Stimulated activated CD8-positive, alpha-beta memory T cell treated with anti-CD3 and anti-CD28 coated beads, Interleukin-2, amount 100 ng/mL, for 1 hour (primary cell): ENCODE measurements at places on chromosomes 12 and 14.

- no peak for DNase-seq
These were observed 375.4 kb upstream of the ATP2B1 start for GRCh38 chr12:90084018-90084417.

- DNase-seq, result no peak
These were observed 1935.1 kb upstream of the FLRT2 start for GRCh38 chr14:83594874-83595273.

- DNase-seq, result no peak
These were observed 759.7 kb downstream of the GALC start for GRCh38 chr14:87233266-87233665.

- DNase-seq, result no peak
These were observed 291.4 kb upstream of the OR4E1 start for GRCh38 chr14:21965042-21965441.

DNA sequence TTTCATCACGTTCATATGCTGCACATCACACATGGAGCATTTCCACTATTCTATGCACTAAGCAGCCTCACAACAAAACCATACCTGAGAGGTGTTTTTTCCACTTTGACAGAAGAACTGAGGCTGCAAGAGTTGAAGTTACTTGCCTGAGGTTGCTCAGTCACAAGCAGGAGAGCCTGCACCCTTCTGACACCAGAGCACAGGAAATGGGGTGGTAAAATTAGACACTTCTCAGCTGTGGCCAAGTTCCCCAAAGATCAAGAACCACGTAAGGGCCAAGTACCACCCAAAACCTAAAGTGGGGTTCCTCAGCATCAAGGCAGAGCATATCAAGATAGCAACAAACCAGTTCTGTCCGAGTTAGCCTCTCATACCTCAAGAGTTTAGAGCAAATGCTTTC lies 185.8 kb downstream of the CAPZA3 start:
- no peak for DNase-seq

- DNase-seq, result no peak
These were observed 4.5 kb downstream of the ITPR2 start for GRCh38 chr12:26828280-26829073.

- no peak for DNase-seq
These were observed 10.8 kb upstream of the TMEM120B start for GRCh38 chr12:121701667-121702277.

DNA sequence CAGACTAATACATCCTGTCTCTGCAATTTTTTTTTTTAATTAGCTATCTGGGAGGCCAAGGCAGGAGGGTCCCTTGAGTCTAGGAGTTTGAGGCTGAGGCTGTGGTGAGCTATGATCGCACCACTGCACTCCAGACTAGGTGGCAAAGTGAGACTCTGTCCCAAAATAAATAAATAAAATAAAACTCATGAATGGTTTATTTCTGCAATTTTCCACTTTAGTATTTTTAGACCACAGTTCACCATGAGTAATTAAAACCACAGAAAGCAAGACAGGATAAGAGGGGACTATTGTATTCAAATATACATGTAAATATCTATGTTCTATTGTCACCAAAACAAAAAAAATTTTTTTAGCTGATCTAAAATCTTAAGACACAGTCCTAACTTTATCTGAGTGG lies 17.8 kb downstream of the TAOK3 start:
- DNase-seq, result no peak

DNA sequence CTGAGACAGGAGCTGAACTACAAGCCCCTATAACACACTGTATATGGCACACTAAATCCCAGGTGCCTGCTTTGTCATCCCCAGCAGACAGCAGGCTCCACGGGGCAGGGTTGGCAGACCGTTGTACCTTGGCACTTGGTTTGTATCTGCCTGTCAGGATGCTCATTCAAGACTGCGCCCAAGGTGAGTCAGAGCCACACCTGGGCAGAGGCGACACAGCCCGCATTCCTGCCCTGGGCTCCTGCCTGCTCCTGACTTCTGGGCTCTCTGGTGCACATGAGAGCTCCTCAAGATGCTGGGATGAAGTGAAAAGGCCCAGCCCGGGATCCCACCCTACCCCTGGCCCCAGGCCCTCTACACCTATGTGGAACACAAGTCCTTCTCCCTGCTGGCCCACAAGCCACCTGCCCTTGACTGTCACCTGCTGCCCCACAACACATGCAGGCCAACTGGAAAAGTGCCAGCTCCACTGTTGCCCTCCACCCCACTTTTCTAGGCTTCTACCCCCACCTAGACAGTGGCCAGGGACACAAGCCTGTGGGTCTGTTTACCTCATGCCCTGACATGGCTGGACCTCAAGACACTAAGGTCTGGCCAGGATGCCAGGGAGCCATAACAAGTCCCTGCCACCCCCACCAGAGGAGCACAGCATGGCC lies 30.8 kb upstream of the PNMA1 start:
- DNase-seq, result no peak
